ENCODE measurements at places on chromosomes 3 and 15.

DNA sequence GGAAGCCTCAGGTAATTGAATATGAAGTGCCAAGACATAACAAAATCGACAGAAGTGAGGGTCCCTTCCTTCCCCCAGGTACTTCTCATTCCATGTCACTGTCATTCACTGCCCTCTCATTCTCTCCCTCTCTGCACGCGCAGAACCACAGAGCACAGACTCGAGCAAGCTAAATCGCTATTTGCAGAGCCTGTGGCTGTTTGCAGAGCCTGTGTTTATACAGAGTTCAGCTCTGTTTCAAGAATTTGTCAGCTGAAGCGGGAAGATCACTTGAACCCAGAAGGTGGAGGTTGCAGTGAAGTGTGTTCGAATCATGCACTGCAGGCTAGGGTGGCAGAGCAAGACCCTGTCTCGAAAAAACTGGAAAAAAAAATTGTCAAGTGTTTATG, 2.5 kb downstream of the VILL start:
- DNase-seq, result no peak

DNA sequence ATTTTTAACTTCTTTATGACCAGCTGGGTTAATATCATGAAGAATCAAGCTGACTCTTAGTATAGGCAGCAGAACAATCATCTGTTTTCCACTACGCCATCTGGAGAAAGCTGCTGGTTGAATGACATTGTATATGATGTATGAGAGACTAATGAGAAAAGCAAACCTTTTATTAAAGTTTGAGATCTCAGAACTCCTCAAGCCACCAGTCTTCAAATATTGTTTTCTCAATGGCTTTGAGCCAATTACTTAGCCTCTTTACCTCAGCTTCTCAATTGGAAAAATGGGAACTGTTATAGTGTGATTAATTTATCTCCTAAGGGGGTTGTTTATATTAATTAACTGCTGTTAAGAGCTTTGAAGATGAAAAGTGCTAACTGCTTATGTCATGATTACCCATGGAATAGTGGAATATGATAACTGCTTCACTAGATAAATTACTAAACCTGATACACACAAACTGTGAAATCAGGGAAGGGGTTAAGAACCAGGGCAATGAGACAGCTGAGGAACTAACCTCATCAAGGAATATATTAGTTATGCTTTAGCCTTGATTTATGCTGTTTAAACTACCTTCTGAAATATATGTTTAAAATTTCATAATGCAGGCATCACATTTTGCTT, 330.1 kb downstream of the SOX2 start:
- no peak for DNase-seq

DNA sequence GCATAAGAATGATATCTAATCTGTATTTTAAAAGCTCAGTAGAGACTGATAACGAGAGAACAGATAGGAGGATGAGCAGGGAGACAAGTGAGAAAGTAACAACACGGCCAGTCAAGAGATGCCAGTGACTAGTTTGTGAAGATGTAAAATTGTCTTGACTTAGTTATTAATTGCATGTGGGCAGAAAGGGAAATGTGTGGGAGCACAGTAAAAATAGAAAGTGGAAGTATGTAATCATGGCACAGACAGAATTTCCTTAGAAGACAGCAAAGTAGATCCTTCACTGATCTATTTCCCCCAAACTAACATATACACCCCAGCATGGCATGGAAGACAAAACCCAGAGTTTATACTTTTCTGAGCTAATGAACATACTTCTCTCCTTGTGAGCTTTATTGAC, 344.5 kb downstream of the FGF12 start:
- no peak for DNase-seq

DNA sequence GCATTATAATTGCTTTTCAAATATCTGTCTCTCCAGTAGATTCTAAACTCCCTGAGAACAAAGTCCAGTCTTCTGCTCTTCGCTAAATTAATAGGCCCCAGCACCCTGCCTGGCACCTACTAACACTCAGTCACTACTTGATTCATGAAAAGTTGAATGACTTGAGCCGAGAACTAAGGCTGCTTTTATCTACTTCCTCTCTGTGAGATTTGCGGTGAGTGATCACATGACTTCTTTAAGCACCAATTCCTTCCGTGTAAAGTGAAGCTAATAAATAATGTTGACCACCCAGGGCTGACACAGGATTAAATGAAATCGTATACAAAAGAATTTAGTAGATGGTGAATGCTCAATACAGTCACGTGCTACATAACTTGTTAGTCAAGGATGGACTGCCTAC, 44.6 kb upstream of the PGPEP1L start:
- DNase-seq, result no peak

GRCh38 chr3:133230195-133230594, 169.7 kb upstream of the BFSP2 start:
- no peak for DNase-seq

DNA sequence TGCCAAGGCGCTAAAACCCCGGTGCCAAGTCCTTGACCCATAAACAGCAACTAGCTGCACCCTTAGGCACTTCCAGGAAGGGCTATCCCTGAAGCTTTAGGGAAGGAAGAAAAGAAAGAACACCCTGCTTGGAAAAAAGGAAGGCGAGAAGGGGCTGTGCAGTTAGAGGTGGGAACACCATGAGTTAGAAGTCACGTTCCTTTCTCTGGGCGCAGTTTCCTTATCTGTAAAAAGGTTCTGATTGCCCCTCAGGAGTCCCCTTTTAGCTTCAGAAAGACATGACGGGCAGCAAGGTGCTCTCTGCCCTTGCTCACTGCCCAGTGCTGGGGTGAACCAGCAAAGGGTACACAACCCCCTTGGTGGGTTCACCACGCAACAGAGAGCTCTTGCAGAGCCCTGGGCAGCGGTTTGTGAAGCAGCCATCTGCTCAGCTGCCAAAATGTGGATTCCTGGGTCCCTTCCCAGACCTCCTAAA, 798 bp downstream of the GCHFR start:
- no peak for DNase-seq

- no peak for DNase-seq
These were observed 832.9 kb upstream of the CFAP20DC start for GRCh38 chr3:59882746-59883145.

- no peak for DNase-seq
These were observed 21.9 kb downstream of the ATOSA start for GRCh38 chr15:52657338-52657737.

DNA sequence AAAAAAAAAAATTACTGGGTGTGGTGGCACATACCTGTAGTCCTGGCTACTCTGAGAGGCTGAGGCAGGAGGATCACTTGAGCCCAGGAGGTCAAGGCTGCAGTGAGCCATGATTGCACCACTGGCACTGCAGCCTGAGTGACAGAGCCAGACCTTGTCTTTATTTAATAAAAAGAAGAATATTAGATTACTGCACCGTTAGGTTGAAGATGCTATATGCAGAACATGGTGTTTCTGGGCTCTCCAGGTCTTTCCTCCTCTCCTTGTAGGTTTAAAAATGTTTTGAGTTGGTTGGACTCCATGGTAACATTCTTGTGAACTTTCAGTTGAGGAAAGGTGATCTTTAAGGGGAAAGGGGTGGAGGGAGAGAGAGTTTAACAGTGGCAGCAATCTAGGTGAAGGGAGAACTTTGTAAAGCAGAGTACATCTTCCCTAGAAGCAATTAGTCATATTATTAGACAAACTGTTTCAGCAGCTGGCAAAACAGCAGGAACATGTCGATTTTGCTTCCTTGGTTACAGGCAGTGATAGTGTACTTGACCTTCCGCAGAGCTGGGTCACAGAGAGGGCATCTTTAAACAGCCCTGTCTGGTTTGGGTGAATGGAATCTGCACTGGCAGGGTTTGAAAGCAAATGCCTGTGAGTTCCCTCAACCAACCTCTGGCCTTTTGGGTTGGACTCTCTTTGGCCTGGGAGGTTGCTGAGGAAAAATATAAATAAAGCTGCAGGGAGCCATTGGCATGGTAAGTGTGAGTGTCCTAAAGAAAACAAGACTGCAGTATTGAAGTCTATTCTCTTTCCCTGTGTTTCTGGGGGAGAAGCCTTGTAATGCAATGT, 42.8 kb downstream of the NR2C2 start:
- no peak for DNase-seq

Measured in GM18507 (cell line).